OCI-LY7 (cell line): ENCODE measurements at places on chromosomes 5 and 9. TPM values are rescaled to one million over a fixed set of nuclear protein-coding genes. Genes with fewer than 3 reads are reported as not detected.
A peak's percentile ranks its signal among the peaks of the same experiment; 100 is the strongest.

TAS2R1 gene
- not detected in 2 replicates for total RNA-seq

GRCh38 chr9:76692458-76693129 lies 71.6 kb upstream of the PCA3 start:
- DNase-seq: no peak

GRCh38 chr9:121286973-121287741 lies 19.2 kb downstream of the GSN start:
- no peak for DNase-seq

ALDH1A1 gene
- total RNA-seq: not detected in 2 replicates

FOXD4L6 gene
- 0.29 TPM in 1 of 2 replicates, not detected in the other for total RNA-seq

ADAMTS6 gene
- 13.9 and 14.3 TPM in 2 replicates for total RNA-seq

- DNase-seq: no peak
Observed at GRCh38 chr9:134123764-134124128, 12.1 kb upstream of the WDR5 start.

- DNase-seq: no peak
Observed at GRCh38 chr5:58268268-58268667, 191.6 kb downstream of the PLK2 start.

DNA sequence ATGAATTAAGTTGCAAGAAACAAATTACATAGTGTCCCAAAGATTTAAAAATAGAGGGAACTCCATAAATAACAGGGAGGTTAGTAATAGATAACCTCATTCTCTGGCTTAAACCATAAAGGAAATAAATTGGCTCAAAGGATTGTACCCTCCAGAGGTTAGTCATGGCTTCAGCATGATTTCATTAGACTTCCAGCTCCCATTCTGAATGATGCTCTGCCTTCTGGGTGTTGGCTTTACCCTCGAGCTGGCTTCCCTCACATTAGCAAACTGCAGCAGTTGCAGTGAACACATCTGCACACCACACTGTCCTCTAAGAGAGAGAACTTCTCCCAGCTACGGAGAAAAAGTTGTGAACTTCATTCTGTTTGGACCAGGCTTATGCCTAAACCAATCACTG lies 70.4 kb downstream of the RGS7BP start:
- DNase-seq: no peak

RETREG1 gene
- total RNA-seq: 1.1 and 2.6 TPM in 2 replicates

DNA sequence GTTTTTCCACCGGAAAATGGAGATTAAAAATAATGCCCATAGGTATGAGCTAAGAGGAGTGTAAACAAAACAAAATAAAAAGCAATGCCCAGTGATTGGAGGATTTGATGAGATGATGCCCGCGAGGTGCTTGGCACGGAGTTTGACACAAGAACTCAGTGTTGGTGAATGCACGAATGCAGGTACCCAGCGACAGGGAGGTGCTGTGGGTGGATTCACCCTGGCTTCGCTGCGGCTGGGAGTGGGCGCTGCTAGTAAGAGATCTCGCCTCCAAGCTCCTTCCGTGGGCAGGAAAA lies 526 bp upstream of the STXBP1 start:
- no peak for DNase-seq

DNA sequence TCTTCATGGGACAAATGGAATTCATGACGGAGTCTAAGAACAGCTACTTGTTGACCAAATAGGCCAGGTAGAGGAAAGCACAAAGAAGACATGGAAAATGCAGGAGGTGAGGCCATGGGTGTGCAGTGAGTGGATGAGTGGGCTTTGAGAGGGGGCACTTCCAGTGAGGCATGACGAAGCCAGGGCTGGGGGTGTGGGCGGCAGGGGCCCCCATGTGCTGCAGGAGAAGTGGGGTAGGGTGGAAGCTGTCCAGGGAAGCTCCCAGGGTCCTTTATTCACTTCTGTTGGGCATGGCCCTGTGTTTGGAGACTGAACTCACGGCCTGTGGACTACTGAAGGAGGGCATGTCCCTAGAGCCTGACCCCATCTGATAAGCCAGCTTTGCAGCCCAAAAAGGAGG lies 127.6 kb upstream of the SLC25A48 start:
- no peak for DNase-seq

DNA sequence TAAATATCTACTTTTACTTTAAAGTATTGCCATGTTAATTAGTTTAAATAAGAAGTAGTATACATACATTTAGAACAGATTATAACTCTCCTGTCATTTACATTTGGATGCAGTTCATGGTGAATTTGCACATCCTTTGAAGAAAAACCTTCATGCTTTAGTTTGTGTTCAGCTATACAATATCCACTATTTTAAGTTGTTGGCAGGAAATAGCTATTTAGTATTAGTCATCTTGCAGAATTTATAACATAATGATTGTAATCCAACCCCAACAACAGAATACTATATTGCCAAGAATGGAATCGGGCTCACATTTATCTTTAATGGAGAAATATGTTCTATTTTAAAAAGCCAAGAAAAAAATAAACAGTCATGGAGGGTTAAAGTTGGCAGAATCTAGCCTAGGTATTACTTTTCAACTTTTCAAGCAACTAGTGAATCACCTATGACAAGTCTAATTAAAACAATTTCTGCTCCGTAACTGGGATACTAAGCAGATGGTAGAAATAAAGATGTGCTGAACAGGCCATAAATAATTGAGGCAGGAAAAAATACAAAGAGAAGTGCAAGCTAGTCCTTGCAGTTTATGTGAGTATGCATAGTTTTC lies 1170.6 kb upstream of the NUDT12 start:
- DNase-seq: no peak

GRCh38 chr9:100150214-100150613 lies 51.2 kb downstream of the INVS start:
- DNase-seq: no peak

GRCh38 chr5:156825688-156826087 lies 24.4 kb upstream of the PPP1R2B start:
- no peak for DNase-seq

GRCh38 chr5:6108981-6109825 lies 269.1 kb downstream of the MED10 start:
- no peak for DNase-seq

DNA sequence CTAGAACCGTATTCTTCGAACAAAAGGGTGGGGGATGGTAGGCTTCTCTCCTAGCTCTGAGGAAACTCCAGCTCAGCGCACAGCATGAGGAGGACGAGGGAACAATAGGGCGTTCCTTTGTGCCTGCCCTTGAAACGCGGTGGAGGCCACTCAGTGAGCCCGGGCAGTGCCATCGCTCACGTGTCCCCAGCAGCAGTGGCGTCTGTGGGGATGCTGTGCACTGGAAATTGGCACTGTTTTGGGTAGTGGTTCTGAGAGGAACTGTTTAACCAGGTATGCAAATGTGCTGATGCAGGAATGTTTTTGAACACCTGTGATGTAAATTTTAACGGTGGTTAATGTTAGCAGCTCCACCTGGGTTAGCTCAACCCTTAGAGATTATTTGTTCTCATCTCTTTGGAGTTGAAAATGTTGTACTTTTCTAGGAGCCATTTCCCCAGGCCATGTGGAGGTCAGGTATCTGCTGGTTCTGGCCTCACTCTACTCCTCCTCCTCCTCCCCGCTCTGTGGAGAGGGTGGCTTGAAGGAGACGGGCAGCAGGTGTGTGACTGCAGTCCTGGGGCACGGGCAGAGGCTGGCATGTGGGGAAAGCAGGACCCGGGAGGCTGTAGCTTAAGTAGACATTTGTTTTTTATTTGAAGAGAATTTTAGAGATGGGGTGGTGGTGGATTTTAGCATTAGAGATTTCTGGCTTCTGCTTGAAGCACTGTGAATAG lies 48.3 kb downstream of the EHMT1 start:
- peak; percentile 90 for DNase-seq
